CD8-positive, alpha-beta T cell (primary cell): ENCODE measurements at places on chromosomes 13 and 19.

GRCh38 chr19:3923912-3924311 lies 9.0 kb upstream of the NMRK2 start:
- DNase-seq = no peak

- DNase-seq = no peak
Measured at GRCh38 chr19:13969897-13970296, 17.6 kb downstream of the DCAF15 start.

DNA sequence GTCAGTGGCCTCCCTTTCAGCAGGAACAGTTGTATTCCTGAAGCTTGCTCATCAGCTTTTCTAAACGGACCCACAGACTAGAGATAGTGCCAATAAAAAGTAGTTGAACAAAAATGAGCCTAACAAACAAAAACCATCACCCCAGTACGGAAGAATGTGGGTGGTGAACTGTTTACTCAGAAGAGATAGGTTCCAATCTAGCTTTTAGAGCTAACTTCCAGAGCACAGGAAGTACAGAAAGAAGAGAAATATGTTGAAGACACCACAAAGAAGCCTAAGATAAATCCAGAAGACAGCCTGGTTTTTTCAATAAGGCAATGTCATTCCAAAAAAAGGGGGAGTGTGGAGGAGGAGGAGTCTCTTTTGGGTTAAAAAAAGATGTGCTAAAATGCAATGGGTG lies 2.8 kb upstream of the LMO7 start:
- DNase-seq = no peak

DNA sequence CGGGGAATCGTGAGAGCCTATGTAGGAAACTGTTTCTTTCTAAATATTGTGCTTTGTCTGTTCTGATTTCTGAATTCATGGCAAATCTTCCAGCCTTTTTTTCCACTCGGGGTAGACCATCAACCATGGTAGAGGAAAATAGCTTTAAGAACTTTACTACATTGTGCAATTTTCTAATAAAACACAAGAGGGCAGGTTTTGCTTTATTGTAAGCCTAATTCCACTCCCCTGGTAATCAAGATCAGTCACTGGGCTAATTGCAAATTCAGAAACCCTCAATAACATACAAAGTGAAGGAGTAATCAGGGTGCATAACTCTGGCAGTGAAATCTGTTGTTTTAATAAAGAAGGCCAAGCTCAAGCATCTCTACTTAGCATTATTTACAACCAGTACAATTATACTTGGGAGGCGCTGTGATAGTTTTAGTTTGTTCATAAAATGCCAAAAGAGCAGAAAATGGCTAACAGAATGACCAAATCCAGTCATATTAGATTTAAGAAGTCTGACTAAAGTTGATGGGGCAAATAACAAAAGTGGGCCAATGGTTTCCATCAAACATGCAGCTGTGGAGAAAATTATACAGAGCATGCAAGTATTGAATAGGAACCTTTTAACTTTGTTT lies 43.8 kb downstream of the DCT start:
- DNase-seq = no peak

DNA sequence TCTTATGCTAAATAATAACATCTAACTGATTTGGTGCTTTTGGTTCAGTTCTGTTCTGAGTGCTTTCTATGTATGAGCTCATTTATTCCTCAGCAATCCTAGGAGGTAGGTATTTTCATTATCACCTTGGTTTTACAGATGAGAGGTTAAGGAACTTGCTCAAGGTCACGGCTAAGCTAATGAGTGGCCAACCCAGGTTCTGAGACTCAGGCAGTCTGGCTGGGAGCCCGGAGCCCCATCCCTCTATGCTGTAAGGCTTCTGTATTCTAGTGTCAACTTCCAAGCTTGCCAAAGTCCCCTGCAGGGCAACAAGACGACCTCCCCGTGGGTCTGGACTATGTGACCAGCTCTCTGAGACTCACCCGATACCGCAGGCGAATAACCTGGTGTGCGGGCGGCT lies 60.5 kb downstream of the PARP4 start:
- DNase-seq = no peak

DNA sequence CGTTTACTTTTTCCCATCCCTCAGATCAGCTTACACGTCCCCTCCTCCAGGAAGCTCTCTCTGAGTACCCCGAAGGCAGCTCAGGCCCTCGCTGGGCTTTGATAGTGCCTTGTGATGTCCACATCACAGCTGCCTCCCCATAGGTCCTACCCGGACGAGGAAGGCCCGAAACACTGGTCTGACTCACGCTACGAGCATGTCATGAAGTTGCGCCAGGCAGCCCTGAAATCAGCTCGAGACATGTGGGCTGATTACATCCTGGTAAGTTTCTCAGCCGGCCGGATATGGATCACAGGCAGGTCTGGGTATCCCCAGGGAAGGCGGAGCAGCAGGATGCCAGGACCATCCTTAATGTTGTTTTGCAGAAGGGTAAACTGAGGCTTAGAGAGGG lies 4.8 kb downstream of the COLGALT1 start:
- no peak for DNase-seq

DNA sequence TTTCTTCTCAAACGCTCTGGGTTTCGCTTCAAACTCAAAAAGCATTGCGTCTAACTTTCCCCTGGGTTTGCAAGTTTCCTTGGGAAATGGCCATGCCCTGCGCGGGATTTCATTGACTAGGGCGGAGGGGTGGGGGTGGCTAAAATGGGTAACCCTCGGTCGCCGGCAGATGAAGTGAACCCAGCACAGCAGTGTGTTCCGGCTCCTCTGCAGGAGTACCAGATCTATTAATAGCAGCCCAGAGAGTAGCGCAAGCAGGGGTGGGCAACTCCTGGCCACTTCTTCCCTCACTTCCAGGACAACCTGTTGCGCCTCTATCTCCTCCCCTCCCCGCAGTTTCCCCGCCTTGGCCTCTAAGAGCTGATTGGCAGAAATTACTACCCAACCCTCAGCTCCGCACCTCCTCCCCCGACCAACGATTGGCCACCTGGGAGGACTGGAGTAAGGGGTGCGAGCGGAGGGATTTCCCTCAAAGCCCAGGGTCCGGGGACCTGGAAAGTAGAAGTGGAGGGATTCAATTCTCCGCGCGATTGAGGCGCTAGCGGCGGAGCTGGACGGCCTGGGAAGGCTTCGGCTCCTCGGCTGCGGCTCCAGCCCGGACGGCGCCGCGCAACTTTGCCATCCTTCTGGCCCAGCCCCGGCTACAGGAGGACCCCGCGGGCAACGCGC lies at the start of gene FREM2:
Gene FREM2, plus strand, starts transcription at position 501 of the 669 bp plus-strand sequence. CDS start 268 bp downstream, outside the sequence.
- DNase-seq = no peak

GRCh38 chr13:100984085-100984705 lies 309.6 kb upstream of the TMTC4 start:
- no peak for DNase-seq

DNA sequence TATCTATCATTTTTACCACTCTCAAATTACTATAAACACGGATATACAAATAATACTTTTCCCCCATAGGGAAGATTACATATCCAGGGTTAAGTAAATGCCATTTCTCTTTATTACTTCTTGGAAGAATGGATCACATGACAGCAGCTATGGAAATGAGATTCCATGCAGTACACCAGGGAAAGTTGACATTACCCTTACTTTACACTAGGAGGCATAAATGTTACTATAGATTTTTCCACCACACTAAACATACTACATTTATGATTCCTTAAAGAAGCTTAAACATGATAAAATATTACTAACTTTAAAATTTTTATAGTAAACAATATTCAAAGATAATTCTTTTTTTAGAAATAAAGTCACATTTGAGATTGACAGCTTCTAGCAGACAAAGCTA lies 611.4 kb downstream of the PCDH9 start:
- no peak for DNase-seq
